ENCODE measurements at places on chromosomes 5 and 9.

DNA sequence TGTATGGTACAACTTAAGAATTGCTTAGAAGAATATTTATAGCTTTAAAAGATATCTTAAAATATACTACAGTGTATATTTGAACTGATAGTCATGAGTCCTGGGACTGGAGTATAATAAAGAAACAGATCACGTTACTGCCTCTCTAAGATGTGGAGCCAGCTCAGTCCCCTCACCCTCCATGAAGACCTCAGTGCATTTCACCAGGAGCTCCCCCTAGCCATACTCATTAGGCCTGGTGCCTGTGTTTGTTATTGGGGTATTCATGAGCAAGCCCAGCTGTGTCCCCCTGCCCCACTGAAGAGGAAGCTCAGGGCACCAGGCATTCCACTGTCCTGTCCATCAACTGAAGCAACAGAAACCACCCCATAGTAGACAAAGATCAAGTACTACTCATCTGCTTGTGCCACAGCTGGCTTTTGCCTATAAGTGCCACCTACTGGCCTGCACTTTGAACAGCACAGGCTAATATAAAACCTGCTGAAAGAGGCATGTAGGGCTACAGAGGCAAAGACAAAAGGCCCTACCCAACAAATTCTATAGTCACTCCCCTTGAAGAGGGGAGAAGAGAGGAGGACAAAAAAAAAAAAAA is 850.2 kb upstream of the NUDT12 start:
- H3K27ac ChIP-seq, result no peak overlapping the region
- no peaks in the 10 kb centered on the region for H3K4me1 ChIP-seq
- H3K27me3 ChIP-seq, result no peaks in the 10 kb centered on the region
- DNase-seq, result no peak
- H3K36me3 ChIP-seq, result no peaks in the 10 kb centered on the region
- H3K4me3 ChIP-seq, result no peak overlapping the region

DNA sequence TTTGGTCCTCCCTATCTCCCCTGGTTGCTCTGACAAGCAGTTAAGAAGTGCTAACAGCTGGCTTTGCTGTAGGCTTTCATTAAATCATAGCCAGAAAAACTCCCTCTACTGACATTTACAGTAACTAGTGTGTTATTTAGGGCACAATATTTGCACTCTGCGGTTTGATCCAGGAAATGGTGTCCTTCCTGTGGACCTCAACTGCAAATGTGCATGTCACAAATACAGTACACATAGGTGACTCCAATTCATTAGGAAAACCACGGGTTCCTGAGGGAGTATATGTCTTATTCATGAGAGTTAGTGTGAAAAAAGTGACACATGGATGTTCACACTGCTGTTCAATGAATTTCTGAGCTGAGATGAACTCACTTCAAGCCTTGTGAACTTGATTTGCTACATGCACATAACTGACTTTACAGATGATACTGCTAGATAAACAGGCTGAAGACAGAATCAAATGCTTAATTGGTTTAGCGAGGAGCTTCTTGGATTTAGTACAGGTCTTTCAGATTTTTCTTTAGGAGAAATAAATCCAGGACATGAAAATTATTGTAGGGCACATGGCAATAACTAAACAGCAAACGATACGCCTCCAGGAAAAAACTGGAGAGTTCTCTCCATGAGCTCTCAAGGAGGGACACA is 281.5 kb downstream of the EFNA5 start:
- no peak for DNase-seq
- H3K27ac ChIP-seq, result no peak overlapping the region
- H3K4me1 ChIP-seq, result peaks cover 6% of the 10 kb centered on the region

- H3K36me3 ChIP-seq, result no peaks in the 10 kb centered on the region
- H3K27ac ChIP-seq, result no peak overlapping the region
- H3K4me1 ChIP-seq, result peaks cover 6% of the 10 kb centered on the region
Observed at GRCh38 chr9:98927724-98928123, 16.0 kb upstream of the COL15A1 start.

- no peak for DNase-seq
- H3K27ac ChIP-seq, result no peak overlapping the region
- no peaks in the 10 kb centered on the region for H3K27me3 ChIP-seq
- no peak overlapping the region for H3K4me3 ChIP-seq
- H3K36me3 ChIP-seq, result no peaks in the 10 kb centered on the region
- no peaks in the 10 kb centered on the region for H3K4me1 ChIP-seq
Observed at GRCh38 chr9:130256644-130257043, 8.9 kb upstream of the HMCN2 start.

- H3K4me1 ChIP-seq, result peaks cover 2% of the 10 kb centered on the region
- H3K27me3 ChIP-seq, result no peaks in the 10 kb centered on the region
- no peak for DNase-seq
- no peaks in the 10 kb centered on the region for H3K36me3 ChIP-seq
- H3K4me3 ChIP-seq, result no peak overlapping the region
Observed at GRCh38 chr9:71642056-71642455, 126.3 kb downstream of the CEMIP2 start.

GRCh38 chr5:63573380-63573779 is 388.9 kb downstream of the HTR1A start:
- no peak for DNase-seq
- no peaks in the 10 kb centered on the region for H3K4me1 ChIP-seq
- H3K27me3 ChIP-seq, result no peaks in the 10 kb centered on the region

DNA sequence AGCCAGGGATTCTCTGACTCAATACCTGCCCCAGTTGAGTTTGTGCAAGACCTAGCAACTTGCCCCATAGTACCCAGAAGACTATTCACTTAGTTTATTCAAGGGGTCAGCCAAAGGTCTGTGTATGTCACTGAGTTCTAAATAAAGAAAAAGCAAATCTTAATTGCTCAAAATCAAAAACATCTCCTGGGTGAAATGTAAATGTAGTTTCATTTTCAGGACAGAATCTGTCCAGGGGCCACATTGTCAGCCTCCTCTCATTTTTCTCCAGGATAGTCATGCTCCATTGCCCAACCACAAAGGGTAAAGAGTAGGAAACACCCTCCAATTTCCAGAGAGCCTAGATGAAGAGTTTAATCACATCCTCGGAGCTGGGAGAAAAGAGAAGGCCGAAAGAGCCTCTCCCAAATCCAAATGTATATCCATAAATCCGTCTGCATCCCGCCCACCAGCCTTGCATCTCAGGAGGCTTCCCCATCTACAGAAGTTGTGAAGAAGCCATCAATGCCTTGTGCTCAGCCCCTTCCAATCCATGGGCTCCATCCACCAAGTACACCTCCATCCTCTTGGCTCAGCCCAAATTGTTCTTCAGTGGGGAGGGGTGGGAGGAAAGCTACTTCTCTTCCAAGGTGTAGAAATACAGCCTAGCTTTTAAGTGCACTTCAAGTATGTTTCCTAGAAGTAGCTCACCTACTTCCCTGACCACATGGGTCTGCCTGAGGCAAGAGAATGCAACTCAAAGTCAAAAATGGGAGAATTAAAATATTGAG is 26.9 kb downstream of the ADAM19 start:
- H3K27me3 ChIP-seq, result no peaks in the 10 kb centered on the region
- H3K36me3 ChIP-seq, result no peaks in the 10 kb centered on the region
- H3K4me3 ChIP-seq, result no peak overlapping the region
- peaks cover 70% of the 10 kb centered on the region for H3K4me1 ChIP-seq

GRCh38 chr5:179409806-179410205 is 64.5 kb upstream of the ADAMTS2 start:
- H3K36me3 ChIP-seq, result no peaks in the 10 kb centered on the region
- H3K4me3 ChIP-seq, result no peak overlapping the region

DNA sequence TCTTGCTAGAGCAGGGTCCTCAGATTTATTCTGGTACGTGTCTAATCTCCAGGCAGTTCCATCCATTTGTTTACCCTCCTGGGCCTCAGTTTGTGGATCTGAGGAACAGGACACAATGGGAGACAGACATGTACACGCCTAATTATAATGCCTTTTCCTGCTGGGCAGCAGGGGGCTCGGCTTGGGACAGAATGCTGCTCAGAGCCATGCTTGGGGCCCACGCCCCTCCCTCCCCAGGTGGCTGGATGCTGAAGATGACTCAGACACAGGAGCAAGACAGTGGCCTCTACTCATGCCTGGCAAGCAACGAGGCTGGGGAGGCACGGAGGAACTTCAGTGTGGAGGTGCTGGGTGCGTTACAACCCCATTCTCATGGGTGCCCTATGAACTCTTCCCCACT is 72.7 kb upstream of the ASS1 start:
- no peaks in the 10 kb centered on the region for H3K4me1 ChIP-seq
- no peak overlapping the region for H3K27ac ChIP-seq
- no peaks in the 10 kb centered on the region for H3K36me3 ChIP-seq
- H3K4me3 ChIP-seq, result no peak overlapping the region
- H3K27me3 ChIP-seq, result no peaks in the 10 kb centered on the region

DNA sequence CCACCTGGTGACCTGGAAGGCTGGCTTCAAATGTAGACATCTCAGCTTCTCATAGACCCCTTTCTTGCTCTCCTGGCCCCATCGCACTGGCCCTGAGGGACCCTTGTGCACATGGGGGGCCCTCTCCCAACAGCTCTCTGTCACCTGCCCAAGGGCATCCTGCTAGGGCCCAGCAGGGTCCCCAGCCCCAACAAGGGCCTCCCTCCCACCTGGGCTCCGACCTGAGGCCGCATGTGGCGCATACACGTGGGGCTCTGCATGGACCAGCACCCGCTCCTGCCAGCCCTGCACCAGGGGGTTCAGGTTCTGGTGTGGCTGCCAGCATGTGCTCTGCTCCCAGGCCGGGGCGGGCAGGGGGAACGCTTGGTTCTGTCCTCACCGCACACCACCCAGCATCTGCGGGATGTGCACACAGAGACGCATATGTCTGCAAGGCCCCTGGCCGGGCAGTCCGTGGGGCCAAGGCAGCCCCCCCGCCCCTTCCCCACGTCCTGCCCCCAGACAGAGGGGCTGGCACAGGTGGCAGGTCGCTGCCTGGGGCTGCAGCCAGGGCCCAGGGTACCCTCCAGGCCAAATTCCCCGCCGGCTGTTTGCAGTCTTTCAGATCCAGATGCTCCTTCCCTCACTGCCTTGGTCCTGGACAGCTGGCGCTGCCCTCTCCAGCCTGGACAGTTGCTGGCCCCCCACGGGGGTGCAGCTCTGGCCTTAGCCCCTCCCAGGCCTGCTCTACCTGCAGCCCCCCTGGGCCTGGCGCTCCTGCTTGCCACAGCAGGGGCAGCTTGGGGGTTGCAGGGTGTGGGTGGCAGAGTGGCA is 17.9 kb upstream of the NRARP start:
- no peak overlapping the region for H3K4me3 ChIP-seq
- no peaks in the 10 kb centered on the region for H3K36me3 ChIP-seq
- no peaks in the 10 kb centered on the region for H3K27me3 ChIP-seq
- H3K4me1 ChIP-seq, result peaks cover 33% of the 10 kb centered on the region
- no peak for DNase-seq

DNA sequence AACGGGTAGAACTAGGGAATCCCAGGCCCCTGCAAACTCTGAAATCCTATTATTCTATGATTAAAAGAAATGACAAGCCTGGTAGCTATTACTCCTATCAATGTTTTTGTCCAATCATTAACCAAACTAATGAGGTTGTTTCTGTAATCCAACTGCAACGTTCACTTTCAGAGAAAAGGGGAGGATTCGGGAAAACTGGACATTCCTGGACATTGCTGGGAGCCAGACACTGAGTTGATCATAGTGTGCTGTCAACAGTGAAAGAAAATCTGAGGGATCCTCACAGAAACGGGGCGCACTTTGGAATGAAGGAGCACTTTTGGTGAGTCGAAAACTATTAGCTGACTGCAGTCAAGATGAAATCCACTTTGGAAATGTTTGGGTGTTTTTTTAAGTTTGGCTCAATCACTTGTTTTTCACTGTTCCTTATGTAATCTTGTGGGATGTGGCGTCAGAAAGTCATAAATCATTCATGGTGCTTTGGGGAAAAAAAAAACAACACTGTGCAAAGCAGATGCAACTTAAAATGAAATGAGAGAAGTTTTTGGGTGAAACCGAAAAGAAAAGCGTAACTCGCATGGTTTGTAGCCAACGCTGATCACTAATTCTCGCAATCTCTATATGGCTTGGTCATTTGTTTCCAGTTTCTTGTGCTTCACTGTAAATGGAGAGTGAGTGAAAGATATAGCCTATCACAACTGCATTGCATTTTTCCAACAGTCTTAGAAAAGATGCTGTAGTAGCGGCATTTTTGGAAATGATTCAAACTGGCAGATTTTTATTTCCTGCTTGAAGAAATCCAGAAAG is 51.2 kb upstream of the ADRA1B start:
- H3K36me3 ChIP-seq, result no peaks in the 10 kb centered on the region
- H3K27ac ChIP-seq, result peak overlapping the region; percentile 46
- DNase-seq, result no peak
- H3K4me1 ChIP-seq, result peaks cover 60% of the 10 kb centered on the region
- peak overlapping the region; percentile 26 for H3K4me3 ChIP-seq

- no peaks in the 10 kb centered on the region for H3K27me3 ChIP-seq
- no peak overlapping the region for H3K4me3 ChIP-seq
- H3K27ac ChIP-seq, result no peak overlapping the region
- H3K36me3 ChIP-seq, result no peaks in the 10 kb centered on the region
- no peaks in the 10 kb centered on the region for H3K4me1 ChIP-seq
- DNase-seq, result no peak
Observed at GRCh38 chr5:30926218-30926617, 267.3 kb upstream of the CDH6 start.

GRCh38 chr5:401146-402034 is 41.6 kb upstream of the EXOC3 start:
- H3K4me3 ChIP-seq, result no peak overlapping the region
- no peaks in the 10 kb centered on the region for H3K4me1 ChIP-seq
- no peaks in the 10 kb centered on the region for H3K36me3 ChIP-seq
- no peaks in the 10 kb centered on the region for H3K27me3 ChIP-seq
- peak; percentile 54 for DNase-seq

DNA sequence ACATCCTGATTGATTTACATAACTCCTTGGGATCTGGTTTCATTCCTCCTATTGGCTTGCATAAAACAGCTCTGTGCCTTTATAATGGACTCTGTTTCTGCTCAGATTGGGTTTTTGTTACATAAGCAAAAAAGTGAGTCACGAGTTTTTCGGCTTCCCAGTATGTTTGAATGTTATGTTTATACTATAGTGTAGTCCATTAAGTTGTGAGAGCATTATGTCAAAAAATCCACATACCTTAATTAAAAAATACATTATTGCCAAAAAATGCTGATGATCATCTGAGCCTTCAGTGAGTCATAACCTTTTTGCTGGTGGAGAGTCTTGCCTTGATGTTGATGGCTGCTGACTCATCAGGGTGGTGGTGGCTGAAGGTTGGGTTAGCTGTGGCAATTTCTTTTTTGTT is 144.6 kb downstream of the CCDC171 start:
- no peak overlapping the region for H3K4me3 ChIP-seq
- H3K27ac ChIP-seq, result no peak overlapping the region
- peaks cover 4% of the 10 kb centered on the region for H3K36me3 ChIP-seq
- no peak for DNase-seq
- no peaks in the 10 kb centered on the region for H3K27me3 ChIP-seq
- H3K4me1 ChIP-seq, result no peaks in the 10 kb centered on the region
